ENCODE measurements at places on chromosomes 4 and X.
A peak's percentile ranks its signal among the peaks of the same experiment; 100 is the strongest.

GRCh38 chr4:127730142-127730913 is at the start of gene SLC25A31:
TSS of gene SLC25A31 (plus strand) at chr4:127730400. CDS start at chr4:127730546, 146 bp downstream.
- no peak for DNase-seq

GRCh38 chrX:1453951-1454785 is 1.5 kb upstream of the ASMTL start:
- peak; percentile 90 for DNase-seq

- DNase-seq: no peak
These were observed 116.2 kb upstream of the LNX1 start for GRCh38 chr4:53707491-53707890.

DNA sequence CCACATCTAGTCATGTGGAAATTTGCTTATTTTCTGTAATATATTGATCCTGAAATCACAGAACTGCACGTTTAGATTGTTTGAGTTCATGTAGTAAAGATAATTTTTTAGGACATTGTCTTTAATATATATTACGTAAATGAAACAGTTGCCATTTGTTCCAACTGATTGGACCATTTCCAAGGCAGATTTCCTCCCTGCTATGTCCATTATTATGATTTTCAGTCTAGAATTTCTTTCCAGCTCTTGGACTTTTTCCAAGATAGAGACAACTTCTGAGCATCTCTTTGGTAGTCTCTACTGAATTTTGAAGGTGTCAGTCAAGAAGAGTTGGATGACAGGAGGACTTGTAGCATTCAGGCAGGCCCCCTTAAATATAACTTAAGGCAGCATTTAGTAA is 94.6 kb downstream of the STIM2 start:
- no peak for DNase-seq

- peak; percentile 15 for DNase-seq
These were observed 900 bp upstream of the MTMR1 start for GRCh38 chrX:150692296-150692695.

- no peak for DNase-seq
These were observed 113.6 kb downstream of the CNKSR2 start for GRCh38 chrX:21487832-21488231.

- peak; percentile 30 for DNase-seq
These were observed 51.0 kb downstream of the GUCY1B1 start for GRCh38 chr4:155809835-155810234.

- no peak for DNase-seq
These were observed 101.4 kb downstream of the ARHGAP10 start for GRCh38 chr4:147833254-147833653.

- DNase-seq: no peak
These were observed 54.6 kb downstream of the PTCHD1 start for GRCh38 chrX:23389196-23389792.

DNA sequence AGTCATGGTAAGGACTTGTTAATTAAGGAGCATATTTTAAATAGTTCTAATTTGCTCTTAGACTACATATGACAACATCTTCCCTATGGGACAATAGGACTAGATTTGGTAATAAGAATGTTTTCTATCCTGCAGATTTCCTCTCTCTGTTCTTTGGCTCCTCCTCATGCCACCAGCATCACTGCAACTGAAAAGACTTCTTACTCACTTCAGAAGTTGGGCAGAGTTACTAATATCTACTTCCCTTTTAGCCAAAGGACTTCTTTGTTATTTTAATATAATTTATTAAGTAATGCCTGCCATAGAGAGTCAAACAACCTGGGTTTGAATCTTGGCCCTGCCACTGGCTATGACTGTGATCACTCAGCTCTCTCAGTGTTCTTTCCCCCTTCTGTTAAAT is 16.4 kb downstream of the MMAA start:
- DNase-seq: no peak

- DNase-seq: no peak
These were observed 208.1 kb upstream of the EOLA2 start for GRCh38 chrX:150146271-150146896.

All from activated CD4-positive, alpha-beta T cell treated with anti-CD3 and anti-CD28 coated beads, Interleukin-2, amount 10 ng/mL, durations not matched to agents 7 days and 5 days (primary cell).